Upper lobe of right lung (tissue), 1 donor: ENCODE measurements at places on chromosomes 2 and 18. TPM values are rescaled to one million over a fixed set of nuclear protein-coding genes. Genes with fewer than 3 reads are reported as not detected.

The DSG1 gene
- total RNA-seq: not detected

The PRKAG3 gene
- total RNA-seq: not detected

The HOXD3 gene
- total RNA-seq: 1.7 TPM

The UGT1A10 gene
- not detected for total RNA-seq

DNA sequence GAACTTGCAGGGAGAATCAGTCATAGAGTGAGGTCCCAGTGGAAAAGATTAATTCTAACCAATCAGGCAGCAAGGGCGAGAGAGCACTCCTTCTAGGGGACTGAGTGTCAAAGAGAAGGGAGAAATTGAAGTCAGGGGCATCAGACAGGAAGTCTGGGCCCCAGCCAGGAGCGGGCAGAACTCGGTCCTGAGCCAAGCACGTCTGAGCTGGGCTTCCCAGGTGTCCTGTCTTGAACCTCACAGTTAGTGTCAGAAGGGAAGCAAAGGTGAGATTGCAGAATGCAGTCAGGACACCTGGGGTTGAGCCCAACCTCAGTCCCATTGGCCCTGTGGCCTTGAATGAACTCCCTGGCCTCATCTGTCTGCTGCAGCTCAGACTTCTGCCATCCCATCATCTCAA is 220.9 kb downstream of the SMAD2 start:
- no peak for DNase-seq
- H3K36me3 ChIP-seq: no peaks in the 10 kb centered on the region
- no peaks in the 10 kb centered on the region for H3K27me3 ChIP-seq

GRCh38 chr2:50658883-50659282 is 373.0 kb downstream of the NRXN1 start:
- DNase-seq: no peak
- no peaks in the 10 kb centered on the region for H3K27me3 ChIP-seq
- no peak overlapping the region for H3K4me3 ChIP-seq
- H3K27ac ChIP-seq: no peak overlapping the region
- no peaks in the 10 kb centered on the region for H3K36me3 ChIP-seq

DNA sequence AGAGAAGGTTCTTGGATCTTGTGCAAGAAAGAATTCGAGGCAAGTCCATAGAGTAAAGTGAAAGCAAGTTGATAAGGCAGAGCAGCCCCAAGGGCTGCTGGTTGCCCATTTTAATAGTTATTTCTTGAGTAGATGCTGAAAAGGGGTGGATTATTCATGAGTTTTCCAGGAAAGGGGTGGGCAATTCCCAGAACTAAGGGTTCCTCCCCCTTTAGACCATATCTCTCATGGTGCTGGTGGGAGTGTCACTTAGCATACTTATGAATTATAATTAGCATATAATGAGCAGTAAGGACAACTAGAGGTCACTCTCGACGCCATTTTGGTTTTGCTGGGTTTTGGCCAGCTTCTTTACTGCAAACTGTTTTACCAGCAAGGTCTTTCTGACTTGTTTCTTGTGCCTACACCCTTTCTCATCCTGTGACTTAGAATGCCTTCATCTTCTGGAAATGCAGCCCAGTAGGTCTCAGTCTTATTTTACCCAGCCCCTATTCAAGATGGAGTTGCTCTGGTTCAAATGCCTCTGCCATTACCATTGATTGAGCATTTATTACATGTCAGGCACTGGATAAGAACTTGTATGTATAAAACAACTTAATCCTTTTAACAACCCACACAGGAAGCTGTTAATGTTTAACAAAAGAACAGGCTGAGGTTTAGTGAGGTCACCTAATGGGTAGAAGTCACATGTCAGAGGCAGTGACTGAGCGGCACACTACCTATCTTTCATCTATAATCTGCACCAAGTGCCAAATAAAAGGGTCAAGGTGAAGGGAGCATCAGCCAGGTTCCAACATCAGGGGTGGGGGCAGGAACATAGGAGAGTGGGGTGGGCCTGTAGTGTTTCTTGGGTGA is 250.9 kb downstream of the ICOS start:
- H3K27me3 ChIP-seq: no peaks in the 10 kb centered on the region
- H3K4me1 ChIP-seq: no peaks in the 10 kb centered on the region
- DNase-seq: no peak
- H3K27ac ChIP-seq: no peak overlapping the region
- no peak overlapping the region for H3K4me3 ChIP-seq
- H3K36me3 ChIP-seq: no peaks in the 10 kb centered on the region

DNA sequence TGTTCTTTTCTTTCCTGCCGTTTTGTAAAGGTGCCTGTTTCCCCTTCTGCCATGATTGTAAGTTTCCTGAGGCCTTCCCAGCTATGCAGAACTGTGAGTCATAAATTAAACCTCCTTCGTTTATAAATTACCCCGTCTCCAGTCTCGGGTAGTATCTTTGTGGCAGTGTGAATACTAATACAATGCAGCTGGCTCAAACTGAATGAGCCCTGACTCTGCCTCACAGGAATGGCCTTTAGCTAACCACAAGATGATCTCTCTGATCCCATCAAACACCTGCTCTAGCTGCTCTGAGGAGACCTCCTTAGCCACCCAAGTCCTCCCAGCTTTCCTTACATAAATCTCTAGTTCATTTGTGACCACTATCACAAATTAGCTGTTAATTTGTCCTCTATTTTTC is 41.5 kb upstream of the CAB39 start:
- peaks cover 16% of the 10 kb centered on the region for H3K4me1 ChIP-seq
- H3K27me3 ChIP-seq: no peaks in the 10 kb centered on the region

DNA sequence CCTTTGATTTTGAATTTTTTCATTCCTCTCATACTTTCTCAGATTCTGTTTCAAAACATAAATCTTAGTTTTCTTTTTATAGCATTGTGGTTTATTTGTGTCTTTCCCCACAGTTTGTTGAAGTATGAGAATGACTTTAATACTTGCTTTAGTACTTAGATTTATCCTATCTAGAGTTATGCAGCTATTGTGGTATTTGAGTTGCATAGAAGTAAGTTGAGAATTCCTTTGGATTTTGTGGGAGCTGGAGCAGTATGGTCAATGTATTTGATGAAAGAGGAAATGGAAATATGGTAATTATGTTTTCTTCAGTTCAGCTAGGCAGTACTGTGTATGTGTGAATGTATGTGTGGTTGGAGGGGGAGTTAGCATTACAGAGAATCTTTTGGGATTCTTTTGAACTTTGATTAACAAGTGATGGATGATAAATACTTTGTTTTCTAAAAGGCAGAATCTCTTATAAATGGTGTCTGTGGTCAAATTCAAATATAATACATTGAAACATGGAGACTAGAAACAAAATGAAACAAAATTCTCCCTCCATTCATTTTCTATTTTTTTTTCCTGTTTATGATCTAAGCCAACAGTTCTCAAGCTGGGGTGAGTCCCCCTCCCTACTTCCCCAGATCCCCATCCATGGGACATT is 3.0 kb downstream of the ACVR2A start:
- H3K27me3 ChIP-seq: no peaks in the 10 kb centered on the region
- H3K4me3 ChIP-seq: no peak overlapping the region
- H3K36me3 ChIP-seq: no peaks in the 10 kb centered on the region
- H3K4me1 ChIP-seq: peaks cover 23% of the 10 kb centered on the region

DNA sequence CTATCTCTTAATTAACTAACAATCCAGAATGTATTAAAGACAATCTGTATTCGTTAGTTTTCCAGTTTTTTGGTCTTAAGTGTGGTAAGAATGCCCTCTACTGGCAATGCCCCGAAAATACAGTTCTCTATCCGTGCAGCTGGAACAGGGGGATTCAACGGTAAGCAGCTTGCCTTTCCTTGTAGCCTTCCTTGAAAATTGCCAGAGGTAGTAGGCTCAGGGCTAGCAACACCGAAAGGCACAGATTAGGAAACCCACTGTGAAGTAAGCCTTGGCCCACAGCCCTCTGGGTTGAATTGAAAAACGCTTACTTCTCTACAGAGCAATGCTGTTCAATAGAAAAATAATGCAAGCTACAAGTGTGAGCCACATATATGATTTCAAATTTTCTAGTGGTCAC is 17.1 kb upstream of the VPS4B start:
- no peak overlapping the region for H3K27ac ChIP-seq
- H3K4me1 ChIP-seq: no peaks in the 10 kb centered on the region
- DNase-seq: no peak
- no peaks in the 10 kb centered on the region for H3K27me3 ChIP-seq
- H3K36me3 ChIP-seq: no peaks in the 10 kb centered on the region

DNA sequence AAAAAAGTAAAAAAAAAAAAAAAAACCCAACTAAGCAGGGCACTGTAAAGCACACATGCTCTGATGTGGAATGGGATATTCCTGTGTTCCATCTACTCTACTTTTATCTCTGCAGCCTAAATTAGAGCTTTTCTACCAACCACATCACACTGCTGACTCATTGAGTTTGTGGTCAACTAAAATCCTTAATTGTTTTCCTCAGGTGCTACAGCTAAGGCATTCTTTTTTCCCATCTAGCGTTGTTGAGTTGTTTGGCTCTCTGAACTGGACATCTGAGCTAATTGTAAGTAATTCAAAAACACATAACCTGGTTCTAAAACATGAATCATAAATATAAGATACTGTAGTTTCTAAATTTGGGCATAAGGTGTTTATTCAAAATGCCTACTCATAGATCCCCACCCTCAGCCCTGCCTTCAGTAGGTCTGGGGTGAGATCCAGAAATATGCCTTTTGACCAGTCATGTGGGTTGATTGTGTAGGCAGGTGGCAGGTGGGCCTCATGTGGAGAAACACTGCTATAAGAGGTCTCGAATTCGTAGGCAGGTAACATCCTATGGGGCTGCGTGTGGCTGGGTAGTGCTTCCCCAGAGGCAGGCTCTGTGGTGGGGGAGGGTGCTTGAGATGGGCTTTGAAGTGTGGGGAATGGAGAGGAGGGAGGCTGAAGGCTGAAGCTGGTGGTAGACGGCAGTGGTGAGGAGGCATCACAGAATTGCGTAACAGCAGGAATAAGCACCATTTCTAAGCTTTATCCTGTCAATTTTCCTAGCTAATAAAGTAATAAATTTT is 27.2 kb downstream of the ANKRD29 start:
- H3K36me3 ChIP-seq: no peaks in the 10 kb centered on the region
- H3K4me3 ChIP-seq: no peak overlapping the region
- DNase-seq: no peak
- no peaks in the 10 kb centered on the region for H3K27me3 ChIP-seq

DNA sequence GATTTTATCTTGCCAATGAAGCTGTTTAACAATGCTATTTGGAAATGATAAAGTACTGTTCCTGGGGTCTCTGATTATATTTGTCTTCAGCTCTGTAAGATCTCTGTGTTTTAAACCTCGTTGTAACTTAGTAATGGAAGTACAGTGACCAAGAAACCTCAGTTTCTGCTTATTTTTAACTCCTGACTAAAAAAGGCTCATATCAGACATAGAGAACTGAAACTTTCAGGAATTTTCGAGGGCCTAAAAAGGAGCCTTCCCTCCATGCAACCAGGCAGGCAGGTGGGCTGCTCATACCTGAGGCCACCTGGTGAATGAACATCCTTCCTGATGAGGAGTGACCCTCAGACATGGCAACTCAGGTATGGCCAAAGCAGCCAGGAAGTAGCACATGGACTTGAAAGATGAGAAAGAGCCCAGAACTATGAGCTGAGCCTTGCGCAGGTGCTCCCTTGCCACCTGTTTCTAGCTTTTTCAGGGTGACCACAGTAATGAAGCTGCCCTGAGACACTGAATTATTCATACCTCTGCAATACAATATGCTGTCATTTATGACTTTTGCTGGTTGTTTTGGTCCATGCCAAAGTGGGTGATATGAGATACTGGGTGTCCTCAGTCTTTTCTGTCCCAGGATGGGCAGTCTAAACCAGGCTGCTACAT is 23.9 kb downstream of the MYO3B start:
- H3K27ac ChIP-seq: no peak overlapping the region
- no peak for DNase-seq
- H3K36me3 ChIP-seq: no peaks in the 10 kb centered on the region
- H3K4me3 ChIP-seq: no peak overlapping the region
- no peaks in the 10 kb centered on the region for H3K4me1 ChIP-seq
